Retina (tissue), 1 donor: ENCODE measurements at places on chromosomes 13 and 19.
A peak's percentile ranks its signal among the peaks of the same experiment; 100 is the strongest.

DNA sequence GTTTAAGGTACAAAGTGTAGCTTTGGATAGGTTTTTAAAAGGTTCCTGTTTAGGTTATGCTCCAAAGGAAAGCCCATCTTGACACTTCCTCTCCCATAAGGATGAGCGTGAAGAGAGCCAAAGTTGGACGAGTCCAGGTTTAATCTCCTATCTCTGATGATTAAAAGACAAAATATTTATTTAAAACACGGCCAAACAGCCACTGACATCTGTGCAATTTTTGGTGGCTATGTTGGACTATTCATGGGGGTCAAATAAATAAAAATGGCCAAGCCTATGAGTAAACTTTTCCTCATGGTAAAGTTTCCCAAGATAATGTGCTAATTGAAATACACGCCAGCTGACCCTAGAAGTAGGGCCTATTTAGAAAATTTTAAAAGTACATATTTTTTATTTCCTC is 69.0 kb upstream of the DOCK9 start:
- DNase-seq = no peak

GRCh38 chr13:37899753-37900152 is 30.2 kb upstream of the TRPC4 start:
- no peak for DNase-seq

GRCh38 chr19:46728208-46728607 is 11.3 kb upstream of the PRKD2 start:
- DNase-seq = no peak

GRCh38 chr13:92739306-92739818 is 487.2 kb upstream of the GPC6 start:
- no peak for DNase-seq

GRCh38 chr19:3360421-3361383 is 5.7 kb upstream of the NFIC start:
- DNase-seq = peak; percentile 79

DNA sequence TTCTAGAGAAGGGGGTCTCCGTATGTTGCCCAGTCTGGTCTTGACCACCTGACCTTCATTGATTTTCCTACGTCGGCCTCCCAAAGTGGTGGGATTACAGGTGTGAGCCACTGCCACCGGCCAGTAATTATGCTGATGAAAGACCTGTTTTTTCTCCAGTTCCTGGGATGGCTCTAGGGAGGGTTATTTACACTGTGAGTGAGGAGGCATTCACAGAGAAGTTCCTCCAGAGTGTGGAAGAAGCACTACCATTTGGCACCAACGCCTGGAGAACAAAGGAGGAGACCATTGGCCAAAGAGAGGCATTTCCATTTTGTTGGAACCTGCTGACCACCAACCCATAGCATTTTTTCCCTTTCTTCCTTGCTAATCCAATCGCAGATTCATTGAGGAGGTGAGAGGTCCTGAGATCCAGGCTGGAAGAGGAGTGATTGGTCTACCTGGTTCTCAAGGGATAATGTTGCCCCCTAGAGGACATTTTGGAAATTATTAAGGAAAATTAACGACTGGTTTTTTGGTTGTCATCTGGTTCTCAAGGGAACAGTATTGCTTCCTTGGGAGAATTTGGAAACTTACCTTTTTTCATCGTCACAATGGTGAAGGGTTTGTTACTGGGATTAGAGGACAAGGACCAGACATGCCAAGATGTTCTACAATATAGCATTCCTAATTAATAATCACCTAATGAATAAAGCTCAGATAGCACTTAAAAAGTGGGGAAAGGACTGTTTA is 5.5 kb upstream of the SAE1 start:
- peak; percentile 71 for DNase-seq

DNA sequence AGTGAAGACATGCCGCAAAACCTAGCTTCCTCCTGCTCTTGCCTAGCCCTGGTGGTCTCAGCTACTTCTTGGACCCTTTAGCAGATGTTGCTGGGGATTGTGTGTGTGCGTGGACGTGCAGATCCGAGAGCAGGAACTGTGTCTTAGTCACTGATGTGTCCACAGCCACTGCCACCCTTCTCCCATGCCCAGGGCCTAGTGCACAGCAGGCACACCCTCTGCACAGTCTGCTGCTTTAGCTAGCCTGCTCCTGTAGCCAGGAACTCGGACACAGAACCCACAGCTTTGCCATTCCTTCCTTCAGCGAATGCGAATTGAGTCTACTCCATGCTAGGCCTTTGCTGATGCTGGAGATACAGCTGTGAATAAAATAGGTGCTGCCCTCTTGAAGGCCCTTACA is 2.3 kb downstream of the CLPTM1 start:
- no peak for DNase-seq

DNA sequence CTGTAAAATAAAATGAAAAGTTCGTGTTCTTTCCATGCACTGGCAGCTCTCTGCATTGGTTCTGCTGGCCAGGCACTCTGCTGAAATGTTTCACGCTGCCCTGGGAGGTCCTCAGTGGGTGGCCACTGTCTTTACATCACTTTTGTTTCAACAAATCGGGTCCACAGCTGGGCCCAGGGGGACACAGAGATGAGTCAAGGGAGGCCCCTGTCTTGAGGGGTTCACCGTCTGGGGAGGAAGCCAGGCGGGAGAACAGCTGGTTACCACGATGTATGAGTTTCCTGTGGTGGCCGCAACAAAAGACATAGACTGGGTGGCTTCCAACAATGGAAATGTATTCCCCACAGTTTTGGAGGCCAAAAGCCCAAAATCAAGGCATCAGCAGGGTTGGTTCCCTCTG is 5.1 kb upstream of the KLF2 start:
- DNase-seq = no peak

DNA sequence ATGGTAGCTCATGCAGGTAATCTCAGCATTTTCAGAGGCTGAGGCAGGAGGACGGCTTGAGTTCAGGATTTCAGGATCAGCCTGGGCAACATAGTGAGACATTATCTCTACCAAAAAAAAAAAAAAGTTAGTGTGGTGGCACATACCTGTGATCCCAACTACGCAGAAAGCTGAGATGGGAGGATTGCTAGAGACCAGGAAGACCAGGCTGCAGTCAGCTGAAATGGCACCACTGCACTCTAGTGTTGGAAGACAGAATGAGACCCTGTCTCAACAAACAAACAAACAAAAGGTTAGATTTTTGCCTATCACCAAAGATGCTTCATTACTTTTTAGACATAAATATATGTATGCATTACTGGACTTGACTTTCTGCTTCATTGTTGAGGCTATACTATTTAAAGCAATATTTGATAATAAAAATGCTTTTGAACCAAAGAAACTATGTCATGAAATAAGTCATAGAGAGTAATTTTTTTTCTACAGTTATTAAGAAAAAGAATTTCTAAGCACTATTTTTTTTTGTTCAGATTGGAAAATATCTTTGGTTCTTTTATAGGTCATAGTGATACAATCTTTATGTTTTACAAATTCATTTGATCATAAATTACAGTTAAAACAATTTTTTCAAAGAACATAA is 1180.1 kb upstream of the ATXN8OS start:
- DNase-seq = peak; percentile 55

DNA sequence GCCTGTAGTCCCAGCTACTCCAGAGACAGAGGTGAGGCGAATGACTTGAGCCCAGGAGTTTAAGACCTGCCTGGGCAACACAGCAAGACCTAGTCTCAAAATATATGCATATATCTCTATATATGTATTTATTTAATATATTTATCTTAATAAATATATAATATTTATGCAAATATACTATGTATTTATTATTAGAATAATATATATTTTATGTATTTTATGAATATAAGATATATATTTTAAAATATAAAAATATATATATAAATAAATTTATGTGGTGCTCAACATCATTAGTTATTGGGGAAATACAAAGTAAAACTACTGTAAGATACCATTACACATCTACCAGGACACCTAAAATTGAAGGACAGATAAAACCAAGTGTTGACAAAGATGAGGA is 58.1 kb upstream of the IPO5 start:
- DNase-seq = no peak

DNA sequence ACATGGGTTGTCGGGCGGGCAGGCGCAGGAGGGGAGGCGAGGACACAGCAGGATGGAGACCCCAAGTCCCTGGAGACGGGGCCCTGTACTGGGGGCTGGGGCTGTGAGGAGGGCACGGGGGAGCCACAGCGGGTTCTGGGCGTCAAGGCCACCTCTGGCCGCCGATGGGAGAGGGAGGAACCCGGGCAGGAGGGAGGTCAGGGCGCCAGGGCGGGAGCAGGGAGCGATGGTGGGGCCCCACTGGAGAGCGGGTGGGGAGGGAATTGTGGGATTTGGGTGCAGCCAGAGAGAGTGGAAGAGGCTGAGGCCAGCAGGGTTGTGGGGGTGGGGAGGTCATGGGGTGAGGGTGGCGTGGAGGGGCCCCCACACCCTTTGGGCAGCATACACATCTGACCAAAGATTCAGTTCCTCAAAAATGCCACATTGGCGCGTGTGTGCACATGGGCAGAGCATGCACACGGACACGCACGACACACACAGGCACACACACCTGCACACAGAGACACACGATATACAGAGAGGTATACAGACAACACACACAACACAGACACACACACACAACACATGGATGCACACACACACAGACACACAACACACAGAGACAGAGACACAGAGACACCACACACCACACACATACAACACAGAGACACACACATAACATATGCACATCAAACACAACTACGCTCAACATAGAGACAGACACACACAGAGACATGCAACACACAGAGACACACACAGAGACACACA is 54.9 kb downstream of the AP1M1 start:
- DNase-seq = no peak

- no peak for DNase-seq
Observed at GRCh38 chr19:15447057-15447456, 2.7 kb downstream of the WIZ start.

GRCh38 chr19:19542507-19542906 is 4.4 kb downstream of the CILP2 start:
- DNase-seq = no peak

GRCh38 chr13:48505012-48505411 is 27.9 kb downstream of the RCBTB2 start:
- DNase-seq = no peak
